ENCODE measurements at places on chromosomes 16 and 17.
A peak's percentile ranks its signal among the peaks of the same experiment; 100 is the strongest.

GRCh38 chr16:24858219-24859041 lies 12.7 kb downstream of the SLC5A11 start:
- DNase-seq = peak; percentile 59

DNA sequence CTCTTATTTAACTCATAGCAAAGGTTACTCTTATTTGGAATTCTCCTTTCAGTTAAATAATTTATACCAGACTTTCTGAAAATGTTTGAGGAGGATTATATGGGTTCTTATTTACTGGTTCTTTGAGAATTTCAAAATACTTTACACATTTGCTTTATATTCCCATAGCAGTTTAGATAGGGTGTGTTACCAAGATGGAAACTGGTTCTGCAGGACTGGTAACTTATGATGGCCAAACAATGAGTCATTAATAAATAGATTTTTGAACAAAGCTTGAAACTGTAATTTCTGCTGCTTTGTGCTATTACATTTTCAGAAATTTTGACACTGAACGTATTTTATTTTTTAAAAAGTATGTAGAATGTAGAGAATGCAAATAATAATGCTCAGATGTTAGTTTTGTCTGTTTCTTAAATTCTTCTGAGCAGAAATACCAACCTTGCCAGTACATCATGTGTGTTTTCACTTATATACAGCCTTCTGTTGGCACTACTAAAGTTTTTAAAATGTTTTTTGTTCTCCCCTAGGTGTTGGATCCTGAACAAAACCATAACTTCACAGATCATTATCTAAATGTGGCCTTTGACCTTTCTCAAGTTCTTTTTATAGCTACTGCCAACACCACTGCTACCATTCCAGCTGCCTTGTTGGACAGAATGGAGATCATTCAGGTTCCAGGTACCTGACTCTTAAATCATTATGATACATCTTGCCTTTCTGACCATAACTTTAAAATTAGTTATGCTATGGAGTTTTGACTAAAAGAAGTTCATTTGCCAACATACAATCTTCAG lies 48.3 kb upstream of the ABCC11 start:
- DNase-seq = no peak

- no peak for DNase-seq
Measured at GRCh38 chr16:3460585-3460984, 17.1 kb downstream of the NAA60 start.

GRCh38 chr16:47978491-47979163 lies 177.2 kb downstream of the ABCC12 start:
- DNase-seq = no peak

DNA sequence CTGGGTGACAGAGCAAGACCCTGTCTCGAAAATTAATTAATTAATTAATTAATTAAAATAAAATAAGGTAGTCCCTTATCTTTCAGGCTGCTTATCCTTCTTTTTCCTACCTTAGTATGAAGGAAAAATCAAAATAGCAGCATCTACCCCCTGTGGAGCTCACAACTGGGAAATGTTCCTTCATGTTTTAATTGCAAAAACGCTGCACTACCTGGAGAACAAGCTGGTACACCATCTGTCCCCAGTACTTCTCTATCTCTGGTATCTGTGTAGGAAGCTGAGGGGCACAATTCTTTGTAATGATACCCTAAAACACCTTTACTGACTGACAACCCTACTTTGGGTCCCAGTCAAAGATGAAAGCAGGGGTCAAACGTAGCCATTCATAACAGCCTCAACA lies 55.1 kb upstream of the MNT start:
- DNase-seq = no peak

All from activated T-cell treated with anti-CD3 and anti-CD28 coated beads, Interleukin-2, amount 50 U/mL, for 24 hours (primary cell).